ENCODE measurements at places on chromosomes 6 and 20.

- no peak for DNase-seq
Observed at GRCh38 chr6:68128211-68128610, 506.9 kb upstream of the ADGRB3 start.

DNA sequence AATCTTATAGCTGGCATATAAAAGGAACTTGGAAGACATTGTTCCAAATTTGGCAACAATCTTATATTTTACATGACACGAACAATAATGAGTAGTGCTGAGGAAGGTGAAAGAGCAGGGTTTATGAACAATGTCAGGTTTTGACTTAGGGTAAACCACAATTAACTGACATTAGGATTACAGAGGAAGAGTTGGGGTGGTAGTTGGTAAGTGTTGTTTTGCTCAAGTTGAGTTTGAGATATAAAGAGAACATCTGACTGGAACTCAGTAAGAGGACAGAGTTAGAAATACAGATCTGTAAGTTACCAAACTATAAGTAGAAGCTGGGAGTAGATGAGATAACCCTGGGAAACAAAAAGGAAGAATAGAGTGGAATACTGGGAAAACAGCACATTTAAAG is 15.1 kb downstream of the RTN4IP1 start:
- no peak for DNase-seq

- peak; percentile 10 for DNase-seq
Observed at GRCh38 chr6:35687658-35688604, 784 bp downstream of the FKBP5 start.

GRCh38 chr20:16405254-16405653 is 168.0 kb downstream of the KIF16B start:
- DNase-seq, result no peak

DNA sequence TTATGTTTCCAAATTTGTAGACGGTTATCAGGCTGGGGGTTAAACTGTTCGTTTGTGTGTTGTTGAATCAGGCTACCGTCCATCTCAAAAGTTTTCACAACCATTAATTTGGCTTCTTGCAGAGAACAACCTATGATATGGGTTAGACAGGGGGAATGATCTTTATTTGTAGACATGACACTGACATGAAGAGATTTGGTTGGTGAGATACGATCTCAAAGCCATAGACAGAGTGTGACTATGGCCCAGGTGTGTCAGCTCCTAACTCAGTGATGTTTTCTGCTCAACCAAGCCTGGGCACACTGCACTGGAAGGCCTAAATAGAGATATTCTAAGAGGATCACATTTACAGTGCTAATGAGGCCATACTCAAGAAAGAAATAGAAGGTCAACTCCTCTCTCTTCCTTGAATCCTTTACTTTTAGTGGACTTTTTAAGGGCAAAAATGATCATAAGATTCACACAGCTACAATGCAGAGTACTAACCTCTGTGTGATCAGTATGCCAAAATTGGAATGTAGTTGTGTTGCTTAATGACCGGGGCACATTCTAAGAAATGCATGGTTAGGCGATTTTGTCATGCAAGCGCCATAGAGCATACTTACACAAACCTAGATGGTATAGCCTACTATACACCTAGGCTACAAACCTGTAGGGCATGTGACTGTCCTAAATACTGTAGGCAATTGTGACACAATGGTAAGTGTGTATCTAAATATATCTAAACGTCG is 17.6 kb upstream of the SNRNP48 start:
- no peak for DNase-seq

Measured in NCI-H1436 (cell line).